ENCODE measurements at places on chromosomes 6 and 20.

DNA sequence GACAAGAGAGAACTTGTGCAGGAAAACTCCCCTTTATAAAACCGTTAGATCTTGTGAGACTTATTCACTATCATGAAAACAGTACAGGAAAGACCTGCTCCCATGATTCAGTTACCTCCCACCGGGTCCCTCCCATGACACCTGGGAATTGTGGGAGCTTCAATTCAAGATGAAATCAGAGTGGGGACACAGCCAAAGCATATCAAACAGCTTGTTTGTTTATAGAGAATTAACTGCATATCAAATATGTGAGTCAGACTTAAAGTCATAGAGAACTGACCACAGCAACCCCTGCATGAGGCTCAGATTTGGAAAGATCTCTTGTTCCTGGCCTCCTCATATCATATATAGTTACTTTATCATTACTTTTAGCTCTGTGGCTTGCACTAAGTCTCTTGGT, 29.1 kb upstream of the HDAC2 start:
- no peak for DNase-seq

GRCh38 chr20:36744764-36745191, 1.1 kb downstream of the NDRG3 start:
- peak; percentile 20 for DNase-seq

DNA sequence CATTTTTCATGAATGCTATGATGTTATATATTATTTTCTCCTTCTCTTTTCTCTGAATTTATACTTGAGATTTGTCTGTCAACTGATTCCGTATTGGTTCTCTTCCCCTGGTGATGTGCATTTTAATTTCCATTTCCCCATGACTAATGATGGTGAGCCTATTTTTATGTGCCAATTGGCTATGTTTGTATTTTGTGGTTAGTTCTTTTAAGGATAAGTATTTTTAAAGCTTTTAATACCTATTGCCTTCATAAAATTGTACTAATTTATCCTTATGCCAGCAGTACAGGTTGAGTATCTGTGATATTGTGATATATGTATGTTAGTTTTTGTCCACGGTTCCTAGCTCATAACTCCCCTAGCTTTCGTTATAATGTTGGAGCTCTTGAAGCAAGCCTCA, 2.8 kb downstream of the POLH start:
- no peak for DNase-seq

- no peak for DNase-seq
These were observed 613.7 kb upstream of the FLRT3 start for GRCh38 chr20:14951105-14951504.

- DNase-seq, result no peak
These were observed 3.7 kb upstream of the RBM38 start for GRCh38 chr20:57387463-57387862.

GRCh38 chr6:149045404-149045803, 272.1 kb upstream of the TAB2 start:
- DNase-seq, result no peak

- no peak for DNase-seq
These were observed 64.6 kb downstream of the UST start for GRCh38 chr6:148811459-148811858.

DNA sequence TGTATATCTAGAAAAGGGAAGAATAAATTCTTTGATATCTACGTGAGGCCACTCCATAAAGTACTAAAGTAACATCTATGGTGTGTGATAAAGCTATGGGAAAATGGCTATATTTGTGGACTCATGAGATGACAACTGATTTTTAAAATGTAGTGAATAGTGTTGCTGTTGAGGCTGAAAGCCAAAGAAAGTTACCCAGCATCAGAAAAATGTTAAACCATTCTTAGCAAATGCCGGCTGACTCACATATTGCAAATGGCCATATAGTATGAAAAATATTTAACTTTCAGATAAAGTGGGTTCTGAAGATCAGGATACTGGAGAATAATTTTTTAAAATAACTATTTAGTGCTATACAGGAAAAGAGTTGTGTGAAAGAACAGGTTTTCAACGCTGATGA, 129.9 kb upstream of the GRIK2 start:
- no peak for DNase-seq

DNA sequence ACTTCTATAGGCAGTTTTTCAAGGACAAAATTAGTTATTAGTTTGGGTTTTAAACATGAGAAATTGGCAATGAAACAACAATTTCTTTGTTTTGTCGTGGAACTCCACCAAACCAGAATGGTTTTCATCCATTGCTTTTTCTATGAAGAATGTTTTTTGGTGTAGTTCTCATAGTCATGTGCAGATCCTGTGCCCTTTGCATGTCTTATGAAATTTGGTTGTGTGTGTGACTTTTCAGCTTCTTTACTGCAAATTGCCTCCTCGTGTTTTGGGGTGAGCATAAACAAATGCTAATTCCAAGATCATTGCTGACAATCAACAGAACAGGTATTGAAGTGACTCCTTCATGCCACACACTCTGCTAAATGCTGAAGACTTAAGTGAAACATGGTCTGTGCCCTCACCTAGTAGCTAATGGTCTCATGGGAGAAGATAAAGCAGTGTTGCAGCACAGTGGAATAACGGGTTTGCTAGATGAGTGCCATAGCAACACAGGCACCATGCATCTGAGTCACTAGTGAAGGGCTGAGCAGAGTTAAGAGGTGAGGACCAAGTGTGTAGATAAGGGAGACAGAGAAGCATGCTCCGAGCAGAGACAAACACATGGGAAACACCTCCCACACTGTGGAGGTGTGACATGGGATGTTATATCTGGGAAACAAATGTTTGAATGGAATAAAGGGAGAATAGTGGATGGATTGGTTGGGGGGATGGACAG, 120.0 kb downstream of the SLC16A10 start:
- DNase-seq, result no peak
